Activated naive CD8-positive, alpha-beta T cell treated with anti-CD3 and anti-CD28 coated beads for 36 hours (primary cell): ENCODE measurements at places on chromosomes 12 and 14. TPM values are rescaled to one million over a fixed set of nuclear protein-coding genes. Genes with fewer than 3 reads are reported as not detected.

The GPR65 gene
- total RNA-seq, result 17.3 TPM

The P2RX2 gene
- total RNA-seq, result not detected

The PELI2 gene
- total RNA-seq, result 2.5 TPM

The CDKN3 gene
- total RNA-seq, result 79.5 TPM

The DHRS4 gene
- 21.4 TPM for total RNA-seq

The CLEC4C gene
- total RNA-seq, result not detected

- no peak for DNase-seq
Observed at GRCh38 chr12:50085615-50086072, 502 bp downstream of the SMARCD1 start.

- DNase-seq, result peak; percentile 20
Observed at GRCh38 chr12:52191841-52192791, at the start of gene KRT80. TSS of gene KRT80 (minus strand) at chr12:52192014. CDS start at chr12:52191902, 112 bp downstream.

DNA sequence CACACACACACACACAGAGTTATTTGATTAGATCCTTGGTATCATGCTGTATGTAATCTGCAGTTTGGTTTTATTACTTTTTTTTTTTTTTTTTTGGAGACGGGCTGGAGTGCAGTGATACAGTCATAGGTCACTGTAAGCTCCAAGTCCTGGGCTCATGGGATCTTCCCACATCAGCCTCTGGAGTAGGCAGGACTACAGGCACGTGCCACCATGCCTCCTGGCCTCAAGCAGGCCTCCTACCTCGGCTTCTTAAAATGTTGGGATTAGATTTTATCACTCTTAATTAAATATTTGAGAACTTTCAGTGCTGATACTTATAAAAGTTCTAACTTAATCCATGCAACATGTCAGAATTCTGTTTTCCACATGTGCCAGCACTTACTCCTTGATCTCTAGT is 31.3 kb upstream of the PSEN1 start:
- no peak for DNase-seq

DNA sequence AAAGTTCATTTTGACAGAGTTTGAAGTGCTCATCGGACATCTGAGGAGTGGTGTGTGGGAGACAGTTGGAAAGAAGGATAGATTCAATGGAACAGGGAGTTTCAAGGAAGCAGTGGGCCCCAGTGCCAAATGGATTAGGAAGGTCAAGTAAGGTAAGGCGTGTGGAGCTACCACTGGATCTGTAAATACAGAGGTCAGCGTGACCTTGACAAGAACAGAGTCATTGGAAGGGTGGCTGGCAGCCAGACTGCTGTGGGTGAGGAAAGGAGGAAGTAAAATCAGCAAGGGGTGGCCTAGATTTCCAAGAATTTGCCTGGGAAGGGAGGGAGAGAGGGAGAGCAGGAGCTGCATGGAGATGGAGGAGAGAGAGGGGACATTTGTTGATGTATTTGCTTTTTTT is 68.2 kb upstream of the IGF1 start:
- DNase-seq, result no peak

DNA sequence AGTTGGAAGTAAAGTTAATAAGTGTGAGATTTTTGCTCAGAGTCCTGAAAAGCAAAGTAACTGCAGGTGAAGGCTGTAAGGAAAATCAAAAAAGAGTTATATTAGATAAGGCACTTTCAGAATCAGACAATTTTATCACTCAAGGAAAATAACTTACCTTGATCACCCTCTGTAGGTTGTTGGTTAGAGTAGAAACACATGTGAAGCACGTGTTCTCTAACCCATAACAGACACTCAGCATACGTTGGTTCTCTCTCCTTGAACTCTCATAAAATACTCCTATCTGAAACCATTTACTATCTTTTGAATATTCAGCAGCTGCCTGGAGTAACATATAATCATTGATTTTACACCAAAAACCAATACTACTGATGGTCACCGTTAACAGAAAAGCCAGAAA is 335.5 kb downstream of the KCNH5 start:
- DNase-seq, result no peak

GRCh38 chr12:112239020-112239419 is 113.7 kb downstream of the TRAFD1 start:
- DNase-seq, result no peak

GRCh38 chr12:56469007-56469930 is 891 bp downstream of the SPRYD4 start:
- DNase-seq, result peak; percentile 11

DNA sequence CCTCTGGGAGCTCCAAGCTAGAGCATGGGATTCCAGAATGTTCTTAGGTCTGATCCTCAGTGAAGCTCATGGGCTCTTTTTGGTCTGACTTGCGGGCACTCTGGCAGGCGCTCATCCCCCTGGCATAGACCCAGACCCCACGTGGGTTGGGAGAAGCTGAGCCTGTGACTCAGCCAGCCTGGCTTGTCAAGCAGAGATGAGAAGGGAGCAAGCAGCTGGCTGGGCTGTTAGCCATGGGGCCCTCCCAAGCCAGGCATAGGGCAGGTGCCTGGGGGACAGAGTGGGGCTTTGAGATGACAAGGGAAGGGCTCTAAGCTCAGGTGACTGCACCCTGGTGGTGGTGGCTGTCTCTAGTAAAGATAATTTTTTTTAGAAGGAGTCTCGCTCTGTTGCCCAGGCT is 80.3 kb upstream of the NOS1 start:
- no peak for DNase-seq

GRCh38 chr12:109581856-109582255 is 8.3 kb downstream of the MVK start:
- no peak for DNase-seq

DNA sequence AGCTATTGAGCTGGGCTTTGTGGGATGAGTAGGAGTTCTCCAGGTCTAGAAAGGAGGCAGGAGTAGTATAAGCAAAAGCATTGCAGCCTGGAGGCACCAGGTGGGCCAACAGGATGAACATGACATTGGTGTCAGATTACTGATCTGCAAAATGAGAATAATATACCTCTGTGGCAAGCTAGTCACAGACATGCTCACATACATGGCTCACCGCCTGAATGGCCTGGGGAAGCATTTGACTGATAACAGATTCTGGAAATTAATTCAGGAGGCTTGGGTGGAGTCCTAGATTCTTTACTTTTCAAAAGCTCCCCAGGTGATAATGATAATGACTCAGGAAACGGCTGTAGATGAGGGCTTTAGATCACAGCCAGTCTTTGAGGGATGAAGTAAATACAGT is 709 bp downstream of the TCL1B start:
- DNase-seq, result no peak

GRCh38 chr12:51374361-51374760 is 16.8 kb downstream of the GALNT6 start:
- no peak for DNase-seq

DNA sequence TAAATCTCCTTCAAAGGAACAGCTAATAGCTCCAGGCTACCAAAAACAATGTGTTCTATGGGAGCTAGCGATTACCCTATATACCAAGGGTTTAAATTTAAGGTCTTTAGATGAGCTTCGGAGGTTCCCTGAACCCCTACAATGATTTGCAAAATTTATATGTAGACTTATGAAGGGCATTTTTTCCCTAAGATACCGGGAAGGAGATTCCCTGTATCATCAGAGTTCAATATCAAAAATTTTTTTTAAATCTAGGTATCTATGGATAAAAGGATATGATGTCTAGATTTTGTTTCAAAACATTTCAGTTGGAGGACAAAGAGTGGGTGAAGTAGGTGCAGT is 17.9 kb upstream of the COL2A1 start:
- no peak for DNase-seq

DNA sequence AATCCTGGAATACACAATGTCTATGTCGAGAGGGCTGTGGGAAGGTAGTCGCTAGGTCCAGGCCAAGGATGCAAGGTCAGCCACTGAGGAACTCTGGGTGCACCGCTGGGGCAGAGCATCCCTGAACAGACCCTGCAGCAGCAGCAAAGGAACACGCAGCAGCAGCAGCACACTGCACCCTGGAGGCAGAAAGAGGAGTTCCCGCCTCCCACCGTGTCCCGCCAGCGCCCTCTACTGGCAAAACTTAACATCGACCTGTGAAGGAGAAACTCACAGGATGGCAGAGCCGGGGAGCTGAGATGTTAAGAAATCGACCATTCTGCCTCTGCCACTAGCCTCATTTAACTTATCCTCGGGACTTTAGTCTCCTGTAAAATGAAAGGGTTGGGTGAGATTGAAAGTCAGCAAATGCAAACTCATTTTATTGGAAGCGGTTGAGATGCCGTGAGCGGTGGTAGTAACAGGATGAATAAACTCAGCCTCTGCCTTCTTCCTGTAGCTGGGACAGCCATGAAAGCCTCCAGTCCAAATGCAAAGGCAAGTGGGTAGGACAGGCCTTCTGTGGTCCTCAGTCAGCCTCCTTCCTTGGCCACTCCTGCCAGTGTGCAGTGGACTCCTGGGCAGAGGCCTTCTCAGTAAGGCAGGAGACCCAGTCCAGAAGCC is 45.6 kb downstream of the STAB2 start:
- peak; percentile 49 for DNase-seq

DNA sequence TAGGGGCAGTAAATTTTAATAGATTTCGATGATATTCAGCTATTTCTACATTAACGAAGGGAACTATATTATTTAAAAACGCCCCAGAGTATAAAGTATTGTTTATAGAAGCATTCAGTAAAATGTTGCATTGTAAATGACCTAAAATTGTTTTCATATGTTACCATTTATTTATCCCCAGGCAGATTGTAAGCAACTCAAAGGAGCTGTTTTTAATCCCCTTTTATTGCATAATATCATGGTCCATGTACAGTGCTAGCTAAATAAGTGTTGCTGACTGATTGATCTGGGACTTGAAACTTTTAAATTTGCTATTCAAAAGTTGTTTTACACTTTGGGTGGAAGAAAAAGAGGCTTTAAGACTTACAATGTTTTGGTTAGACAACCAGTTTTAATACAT is 199.0 kb upstream of the SLC38A2 start:
- DNase-seq, result no peak

DNA sequence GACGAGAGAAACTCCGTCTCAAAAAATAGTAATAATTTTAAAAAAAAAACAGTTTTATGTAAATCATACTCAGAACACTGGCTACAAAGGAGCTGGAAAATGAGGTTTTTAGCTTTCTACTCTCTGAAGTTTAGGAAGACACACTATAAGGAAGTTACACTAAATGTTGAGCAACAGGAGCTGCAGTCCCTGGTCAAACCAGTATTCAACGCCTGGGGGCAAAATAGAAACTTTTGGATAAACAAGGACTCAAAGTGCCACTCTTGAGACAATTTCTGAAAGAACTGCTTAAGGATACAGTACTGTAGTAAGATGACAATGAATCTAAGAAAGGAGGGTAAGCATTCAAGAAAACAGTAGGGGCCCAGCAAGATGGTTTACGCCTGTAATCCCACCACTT is 29.3 kb downstream of the ACTR6 start:
- DNase-seq, result no peak

DNA sequence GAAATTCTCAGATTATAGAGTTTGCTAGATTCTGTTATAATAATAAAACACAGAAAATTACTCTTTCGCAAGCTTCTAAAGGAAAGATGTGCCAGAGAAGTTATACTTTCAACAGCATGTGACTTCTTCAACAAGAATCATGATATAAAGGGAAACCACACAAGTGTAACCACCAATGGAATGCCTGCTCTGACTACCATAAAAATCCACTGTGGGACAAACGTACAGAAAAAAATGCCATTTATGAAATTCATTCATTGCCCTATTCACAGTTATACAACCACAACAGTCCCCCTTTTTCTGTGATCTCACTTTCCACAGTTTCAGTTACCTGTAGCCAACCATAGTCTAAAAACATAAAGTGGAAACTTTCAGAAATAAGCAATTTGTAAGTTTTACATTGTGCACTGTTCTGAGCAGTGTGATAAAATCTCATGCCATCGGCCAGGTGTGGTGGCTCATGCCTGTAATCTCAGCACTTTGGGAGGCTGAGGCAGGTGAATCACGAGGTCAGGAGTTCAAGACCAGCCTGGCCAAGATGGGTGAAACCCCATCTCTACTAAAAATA is 3.2 kb downstream of the CATSPERB start:
- DNase-seq, result peak; percentile 14

- no peak for DNase-seq
Observed at GRCh38 chr12:120316798-120317223, 10.8 kb downstream of the PLA2G1B start.

DNA sequence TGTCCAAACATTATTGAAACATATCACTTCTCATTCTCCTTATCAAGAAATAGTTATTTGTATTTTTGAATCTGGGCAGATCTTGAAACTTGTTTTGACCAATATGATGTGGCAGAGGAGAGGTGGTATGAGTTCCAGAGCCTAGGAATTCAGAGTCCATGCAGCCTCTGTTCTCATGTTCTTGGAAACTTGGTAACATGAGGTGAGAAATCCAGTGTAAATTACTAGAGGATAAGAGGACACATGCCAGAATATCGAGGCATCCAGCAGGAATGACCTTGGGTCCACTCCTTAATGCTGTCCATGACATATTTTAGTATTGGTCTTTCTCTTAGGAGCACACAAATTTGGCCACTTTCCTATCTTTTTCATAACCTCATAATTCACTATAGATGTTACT is 1374.6 kb downstream of the FSCB start:
- no peak for DNase-seq

- no peak for DNase-seq
Observed at GRCh38 chr14:37466623-37467088, 128.4 kb downstream of the FOXA1 start.

GRCh38 chr12:95424271-95424994 is 49.5 kb upstream of the METAP2 start:
- no peak for DNase-seq
